Stimulated activated CD4-positive, alpha-beta T cell treated with anti-CD3 and anti-CD28 coated beads, Interleukin-15, amount 100 ng/mL, for 1 hour (primary cell): ENCODE measurements at places on chromosomes 1 and 21.

DNA sequence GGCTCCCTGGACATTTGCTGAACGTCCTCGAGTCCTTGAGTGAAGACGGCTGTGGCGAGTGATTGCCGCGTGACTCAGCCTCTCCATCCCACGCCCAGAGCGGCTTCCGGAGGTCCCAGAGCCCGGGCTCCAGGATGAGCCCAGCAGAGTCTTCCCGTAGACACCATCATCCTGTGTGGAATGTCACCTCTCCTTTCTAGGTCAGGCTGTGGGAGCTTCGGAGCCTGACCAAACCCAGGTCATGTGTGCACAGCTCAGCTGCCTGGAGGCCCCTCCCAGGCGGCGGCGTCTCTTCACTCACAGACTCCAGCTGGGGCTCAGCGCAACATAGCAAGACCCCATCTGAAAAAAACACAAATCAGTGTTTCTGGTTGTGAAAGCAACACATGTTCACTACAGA is 38.2 kb downstream of the PRKCZ start:
- no peak for DNase-seq

DNA sequence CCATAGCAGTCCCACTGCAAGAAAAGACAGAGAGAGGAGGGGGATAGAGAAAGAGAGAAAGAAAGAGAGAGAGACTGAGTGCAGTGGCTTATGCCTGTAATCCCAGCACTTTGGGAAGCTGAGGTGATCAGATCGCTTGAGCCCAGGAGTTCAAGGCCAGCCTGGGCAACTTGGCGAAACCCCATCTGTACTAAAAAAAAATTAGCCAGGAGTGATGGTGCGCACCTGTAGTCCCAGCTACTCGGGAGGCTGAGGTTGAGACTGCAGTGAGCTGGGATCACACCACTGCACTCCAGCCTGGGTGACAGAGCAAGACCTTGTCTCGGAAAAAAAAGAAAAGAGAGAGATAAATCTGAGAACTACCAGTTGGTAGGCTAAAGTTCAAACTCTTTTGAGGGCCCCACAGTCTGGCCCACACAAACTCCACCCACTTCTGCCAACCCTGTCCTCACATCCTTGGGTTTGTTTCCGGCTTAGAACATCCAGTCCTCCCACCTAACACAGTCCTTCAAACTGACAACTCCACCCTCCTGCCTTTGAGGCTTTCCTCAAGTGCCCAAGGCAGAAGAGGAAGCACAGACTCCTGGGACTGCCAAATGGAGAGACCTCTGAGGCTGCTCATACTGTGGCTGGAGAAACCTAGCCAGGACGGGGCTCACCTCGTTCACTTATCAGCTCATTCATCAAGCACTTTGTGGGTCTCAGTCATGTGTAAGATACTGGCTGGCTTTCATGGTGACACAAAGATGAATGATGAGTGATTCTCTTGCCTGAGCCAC is 20.1 kb downstream of the TFAP2E start:
- no peak for DNase-seq

GRCh38 chr1:112850034-112850757 is 105.8 kb downstream of the SLC16A1 start:
- no peak for DNase-seq

GRCh38 chr1:9767964-9768668 is 55.6 kb downstream of the CLSTN1 start:
- DNase-seq, result no peak

DNA sequence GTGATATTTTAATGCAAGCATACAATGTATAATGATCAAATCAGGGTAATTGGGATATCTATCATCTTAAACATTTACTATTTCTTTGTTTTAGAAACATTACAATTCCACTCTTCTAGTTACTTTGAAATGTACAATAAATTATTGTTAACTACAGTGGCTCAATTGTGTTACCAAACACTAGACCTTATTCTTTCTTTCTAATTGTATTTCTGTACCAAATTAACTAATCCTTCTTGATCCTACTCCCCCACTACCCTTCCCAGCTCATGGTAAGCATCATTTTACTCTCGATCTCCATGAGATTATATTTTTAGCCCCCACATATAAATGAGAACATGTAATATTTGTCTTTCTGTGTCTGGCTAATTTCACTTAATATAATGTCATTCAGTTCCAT is 95.0 kb upstream of the MROH9 start:
- DNase-seq, result no peak

- DNase-seq, result no peak
Measured at GRCh38 chr1:25743164-25744139, 56.5 kb upstream of the SELENON start.

DNA sequence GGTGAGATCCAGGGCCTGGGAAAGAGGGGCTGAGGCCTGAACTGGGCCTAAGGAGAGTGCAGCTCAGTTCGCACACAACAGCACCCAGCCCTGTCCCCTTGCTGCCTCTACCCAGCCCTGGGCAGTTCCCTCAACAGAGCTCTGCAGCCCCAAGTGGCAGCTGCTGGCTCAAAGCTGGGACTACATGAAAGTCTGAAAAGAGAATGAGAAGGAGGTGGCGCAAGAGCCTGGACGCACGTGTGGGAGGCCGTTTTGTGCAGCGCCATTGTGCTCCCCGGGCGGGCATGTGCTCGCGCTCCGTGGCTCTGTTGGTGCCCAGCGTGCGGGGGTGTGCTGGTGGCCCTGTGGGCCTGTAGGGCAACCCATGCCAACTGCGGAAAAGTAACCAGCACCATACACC is 10.3 kb downstream of the GPR37L1 start:
- no peak for DNase-seq

DNA sequence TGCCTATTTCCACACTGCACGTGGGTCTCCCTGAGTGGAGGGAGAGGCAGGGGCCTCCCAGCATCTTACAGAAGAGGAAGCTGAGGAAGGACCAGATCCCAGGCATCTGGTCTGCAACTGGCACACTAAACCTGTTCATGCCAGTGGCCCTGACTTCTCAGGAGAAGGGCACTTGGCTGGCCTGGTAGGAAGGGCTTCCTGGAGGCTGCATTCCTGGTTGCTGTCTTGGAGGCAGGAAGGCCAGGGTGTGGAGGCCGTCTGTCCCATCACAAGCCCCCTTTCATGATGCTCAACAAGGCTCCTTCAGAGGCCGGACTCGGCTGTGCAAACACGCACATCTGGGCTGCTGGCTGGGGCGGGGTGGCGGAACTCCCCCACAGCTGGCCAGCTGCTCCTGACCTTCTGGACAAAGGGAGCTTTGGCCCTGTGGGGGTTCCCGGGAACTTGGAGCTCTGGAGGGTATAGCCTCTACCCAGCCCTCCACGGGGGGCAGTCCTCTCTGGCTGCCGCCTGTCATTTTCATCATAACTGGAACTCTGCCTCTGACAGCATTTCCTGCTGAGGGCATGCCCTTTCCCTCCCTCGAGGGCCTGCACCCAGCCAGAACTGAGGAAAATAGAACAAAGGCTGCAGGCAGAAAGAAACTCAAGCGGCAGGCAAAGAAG is 39.2 kb upstream of the POU3F1 start:
- DNase-seq, result no peak

- no peak for DNase-seq
Measured at GRCh38 chr1:10889650-10890353, 93.4 kb upstream of the CASZ1 start.

DNA sequence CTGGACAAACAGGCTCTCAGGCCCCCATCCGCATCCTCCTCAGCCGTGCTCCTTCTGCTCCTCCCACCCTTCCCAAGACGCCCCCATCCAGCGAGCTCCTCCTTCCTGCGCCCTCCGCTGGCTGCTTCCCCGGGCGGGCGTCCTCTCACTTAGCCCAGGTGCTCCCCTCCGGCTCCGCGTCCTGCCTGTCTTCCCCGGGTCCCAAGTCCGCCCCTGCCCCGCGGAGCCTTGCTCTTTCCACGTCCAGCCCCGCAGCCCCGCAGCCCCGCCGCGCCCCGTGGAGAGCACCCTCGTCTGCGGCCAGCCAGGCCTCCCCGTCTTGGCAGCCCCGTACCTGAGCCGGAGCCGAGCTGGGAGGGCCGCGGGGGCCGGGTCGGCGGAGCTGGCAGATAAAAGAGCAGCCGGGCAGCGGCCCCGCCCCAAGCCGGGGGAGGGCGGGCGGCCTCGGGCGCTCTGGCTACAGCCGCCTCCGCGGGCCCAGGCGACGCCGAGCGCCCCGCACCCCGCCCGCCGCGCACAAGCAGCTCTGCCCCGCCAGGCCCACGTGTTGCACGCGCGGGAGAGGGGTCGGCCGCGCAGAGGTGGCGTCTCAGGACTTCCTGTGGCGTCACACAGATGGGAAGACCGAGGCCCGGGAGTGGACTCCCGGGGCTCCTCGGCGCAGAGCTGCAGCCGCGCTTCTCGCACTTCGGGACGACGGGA is at the start of gene PAQR7:
Gene PAQR7 (minus strand): TSS at position 555 of the 702 bp plus-strand sequence. CDS start 11,869 bp downstream, outside the sequence.
- peak; percentile 24 for DNase-seq

DNA sequence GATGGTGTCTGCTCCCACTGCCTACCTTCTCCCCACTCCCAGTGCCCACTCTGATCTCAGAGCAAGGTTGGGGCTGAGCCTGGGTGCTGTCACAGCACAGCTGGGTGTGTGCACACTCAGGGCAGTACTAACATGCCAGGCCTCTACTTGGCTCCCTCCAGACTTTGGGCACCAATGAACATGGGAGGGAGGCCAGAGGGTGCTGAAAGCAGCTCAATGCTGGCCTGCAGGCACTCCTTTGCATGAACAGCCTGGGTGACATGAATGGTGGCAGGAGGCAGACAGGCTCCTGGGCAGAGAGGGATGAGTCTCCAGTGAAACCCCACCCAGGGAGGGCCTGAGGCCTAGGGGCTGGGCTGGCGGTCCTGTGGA is 25.8 kb upstream of the DENND1B start:
- no peak for DNase-seq

DNA sequence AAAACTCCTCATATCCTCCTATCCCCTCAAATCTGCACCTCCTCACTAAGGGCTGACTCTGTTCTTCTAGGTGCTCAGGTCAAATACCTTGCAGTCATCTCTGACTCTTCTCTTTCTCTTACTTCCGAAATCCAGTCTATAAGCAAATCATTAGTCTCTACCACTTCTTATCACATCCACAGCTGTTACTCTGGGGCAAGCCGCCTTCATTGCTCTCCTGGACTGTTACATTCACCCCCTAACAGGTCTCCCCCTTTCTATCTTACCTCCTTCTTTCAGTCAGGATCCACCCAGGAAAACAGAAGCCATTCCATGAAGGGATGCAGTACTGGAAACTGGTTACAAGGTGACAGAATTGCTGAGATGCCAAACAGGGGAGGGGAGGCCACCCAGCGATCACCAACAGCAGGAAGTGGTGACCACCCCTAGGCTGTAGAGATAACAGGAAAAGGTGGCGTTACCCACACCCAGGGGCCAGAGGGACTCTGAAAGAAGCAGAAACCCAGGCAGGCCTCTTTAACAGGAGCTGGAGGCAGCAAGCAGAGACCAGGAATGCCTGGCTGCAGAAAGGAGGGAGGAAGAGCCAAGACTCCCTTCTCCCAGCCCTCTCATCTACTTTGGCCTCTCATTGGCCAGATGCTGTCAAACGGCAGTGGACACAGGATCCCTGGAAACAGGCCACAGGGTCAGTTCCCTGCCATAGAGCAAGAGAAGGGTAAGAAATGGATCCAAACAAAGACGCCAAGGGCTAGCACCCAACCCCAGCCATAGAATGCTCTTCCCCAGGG is 55.5 kb upstream of the FOXO6 start:
- no peak for DNase-seq

DNA sequence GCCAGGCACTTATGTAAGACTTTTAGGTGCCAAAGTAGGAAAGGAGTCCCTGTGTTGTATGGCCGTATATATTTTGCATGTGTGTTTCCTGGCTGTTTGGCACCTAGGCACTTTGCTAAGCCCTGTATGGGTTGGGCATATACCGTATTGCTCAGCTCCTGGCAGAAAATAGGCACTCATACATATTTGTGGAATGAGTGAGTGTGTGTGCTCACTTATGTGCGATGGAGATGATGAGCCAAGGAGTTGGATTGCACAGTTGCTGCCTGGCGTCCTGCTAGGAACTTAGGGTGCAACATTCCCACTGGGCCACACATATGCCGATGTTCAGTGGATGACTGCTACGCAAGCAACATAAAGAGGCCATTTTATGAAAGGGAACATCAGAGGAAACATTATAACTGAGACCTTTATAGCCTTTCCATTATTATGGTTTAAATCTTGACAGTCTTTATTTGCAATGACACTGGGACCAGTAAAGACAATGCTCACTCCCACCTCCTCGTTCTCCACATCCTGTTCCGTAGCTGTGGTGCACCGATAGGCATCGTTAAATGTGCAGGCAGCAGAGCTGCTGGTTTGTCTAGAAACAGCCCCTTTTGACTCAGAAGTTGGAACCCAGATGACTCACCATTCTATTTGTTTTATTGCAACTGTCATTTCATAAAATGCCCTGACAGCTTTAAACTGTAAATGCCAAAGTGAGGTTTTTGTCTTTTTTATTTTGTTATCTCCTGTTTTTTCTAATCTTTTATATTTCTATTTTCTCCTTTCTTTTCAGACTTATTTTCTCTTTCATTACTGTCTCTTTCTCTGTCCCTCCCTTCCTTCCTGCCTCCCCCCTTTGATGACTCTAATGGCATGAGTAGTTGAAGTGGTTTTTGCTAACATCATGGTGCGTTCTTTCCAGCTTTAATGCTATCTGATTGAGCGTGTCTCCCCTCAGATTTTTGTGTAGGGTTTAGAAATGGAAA is 36.1 kb downstream of the PEX14 start:
- peak; percentile 47 for DNase-seq
